Natural killer cell (primary cell): ENCODE measurements at places on chromosomes 5 and 9. TPM values are rescaled to one million over a fixed set of nuclear protein-coding genes. Genes with fewer than 3 reads are reported as not detected.

- no peak overlapping the region for H3K4me3 ChIP-seq
- no peaks in the 10 kb centered on the region for H3K27me3 ChIP-seq
- no peaks in the 10 kb centered on the region for H3K4me1 ChIP-seq
Observed at GRCh38 chr9:74447451-74448193, 49.5 kb upstream of the RORB start.

DNA sequence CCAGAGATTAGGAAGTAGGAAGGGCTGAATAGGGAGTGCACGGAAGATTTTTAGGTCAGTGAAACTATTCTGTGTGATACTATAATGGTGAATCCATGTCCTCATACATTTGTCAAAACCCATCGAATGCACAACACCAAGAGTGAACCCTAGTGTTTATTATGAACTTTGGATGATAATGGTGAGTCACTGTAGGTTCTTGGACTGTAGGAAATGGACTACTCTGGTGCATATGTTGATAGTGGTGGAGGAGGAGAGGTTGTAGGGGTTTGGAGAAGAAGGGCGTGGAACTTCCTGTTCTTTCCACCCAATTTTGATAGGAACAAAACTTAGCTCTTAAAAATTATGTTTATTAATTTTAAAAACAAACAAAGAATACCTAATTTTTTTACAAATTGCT is 14.3 kb downstream of the CTSL start:
- no peaks in the 10 kb centered on the region for H3K4me1 ChIP-seq
- H3K36me3 ChIP-seq = no peaks in the 10 kb centered on the region
- H3K4me3 ChIP-seq = no peak overlapping the region
- H3K27me3 ChIP-seq = no peaks in the 10 kb centered on the region
- DNase-seq = no peak

DNA sequence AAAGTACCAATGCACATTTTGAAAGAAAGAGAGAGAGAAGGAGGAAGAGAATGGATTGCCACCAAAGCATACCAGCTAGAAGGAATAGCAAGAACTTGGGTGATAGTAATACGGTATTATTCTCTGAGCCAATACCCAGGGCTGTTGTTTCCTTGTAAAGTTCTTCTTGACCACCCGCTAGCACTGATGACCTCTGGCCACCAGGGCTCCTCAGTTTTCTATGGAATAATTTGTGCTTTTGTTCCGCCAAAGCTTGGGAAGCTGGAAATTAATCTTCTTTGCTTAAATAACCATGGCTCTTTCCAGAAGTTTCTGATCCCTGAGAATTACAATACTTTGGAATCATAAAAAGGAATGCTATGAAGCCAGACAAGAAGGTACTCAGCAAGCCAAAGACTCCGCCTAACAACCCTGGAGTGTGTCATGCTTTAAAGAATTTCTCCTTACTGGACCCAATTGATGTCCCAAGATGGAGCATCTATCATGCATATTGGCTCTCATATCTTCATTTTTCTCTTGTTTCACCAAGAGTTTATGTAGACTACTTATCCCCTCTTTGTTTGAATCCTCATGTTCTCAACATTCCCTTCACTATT is 29.8 kb downstream of the OR2K2 start:
- no peaks in the 10 kb centered on the region for H3K4me1 ChIP-seq
- no peaks in the 10 kb centered on the region for H3K36me3 ChIP-seq
- no peak for DNase-seq
- no peaks in the 10 kb centered on the region for H3K27me3 ChIP-seq
- no peak overlapping the region for H3K27ac ChIP-seq

- no peak for DNase-seq
- H3K4me1 ChIP-seq = peaks cover 39% of the 10 kb centered on the region
- H3K36me3 ChIP-seq = no peaks in the 10 kb centered on the region
- no peak overlapping the region for H3K4me3 ChIP-seq
- H3K27me3 ChIP-seq = no peaks in the 10 kb centered on the region
Observed at GRCh38 chr9:120889606-120890271, 12.8 kb upstream of the PHF19 start.

GRCh38 chr5:116454417-116454927 is 120.2 kb downstream of the SEMA6A start:
- H3K4me1 ChIP-seq = peaks cover 7% of the 10 kb centered on the region
- H3K27me3 ChIP-seq = no peaks in the 10 kb centered on the region
- no peak for DNase-seq

GRCh38 chr5:114953565-114953964 is 216.1 kb downstream of the TRIM36 start:
- no peaks in the 10 kb centered on the region for H3K36me3 ChIP-seq
- H3K27ac ChIP-seq = no peak overlapping the region
- DNase-seq = no peak
- no peaks in the 10 kb centered on the region for H3K4me1 ChIP-seq
- no peaks in the 10 kb centered on the region for H3K27me3 ChIP-seq
- H3K4me3 ChIP-seq = no peak overlapping the region

- no peaks in the 10 kb centered on the region for H3K36me3 ChIP-seq
- no peaks in the 10 kb centered on the region for H3K27me3 ChIP-seq
- no peaks in the 10 kb centered on the region for H3K4me1 ChIP-seq
Observed at GRCh38 chr9:28051559-28052503, 478.6 kb upstream of the C9orf72 start.

- no peaks in the 10 kb centered on the region for H3K36me3 ChIP-seq
- no peak overlapping the region for H3K27ac ChIP-seq
- H3K4me3 ChIP-seq = no peak overlapping the region
- peaks cover 24% of the 10 kb centered on the region for H3K4me1 ChIP-seq
Observed at GRCh38 chr9:133978226-133978898, 13.8 kb downstream of the VAV2 start.

DNA sequence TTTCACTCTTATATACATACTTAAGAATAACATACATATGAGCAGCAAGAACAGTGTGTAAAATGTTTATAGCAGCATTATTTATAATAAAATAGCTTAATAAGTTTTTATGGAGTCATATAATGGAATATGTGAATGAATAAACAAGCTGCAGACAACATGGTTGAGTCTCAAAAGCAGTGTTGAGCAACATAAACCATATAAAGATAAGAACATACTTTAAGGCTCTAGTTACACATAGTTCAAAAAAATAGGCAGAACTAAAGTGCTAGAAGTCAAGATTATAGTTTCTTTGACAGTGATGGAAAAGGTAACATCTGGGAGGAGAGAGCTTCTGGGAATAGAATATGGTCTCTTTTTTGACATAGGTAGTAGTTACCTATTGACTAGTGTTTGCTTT is 53.7 kb upstream of the ADAMTS19 start:
- H3K27ac ChIP-seq = no peak overlapping the region
- no peaks in the 10 kb centered on the region for H3K27me3 ChIP-seq
- DNase-seq = no peak
- H3K4me1 ChIP-seq = no peaks in the 10 kb centered on the region

- H3K27me3 ChIP-seq = no peaks in the 10 kb centered on the region
- no peak overlapping the region for H3K4me3 ChIP-seq
- H3K4me1 ChIP-seq = no peaks in the 10 kb centered on the region
- no peak for DNase-seq
- no peak overlapping the region for H3K27ac ChIP-seq
Observed at GRCh38 chr5:148060309-148060708, 3.5 kb upstream of the SPINK5 start.

Gene CCL27
- not detected for total RNA-seq

Gene IFNB1
- total RNA-seq = not detected

Gene CDC26
- total RNA-seq = 24.8 TPM

Gene PDLIM7
- total RNA-seq = 58.7 TPM

Gene TMC1
- not detected for total RNA-seq
